ENCODE measurements at places on chromosomes 3 and 15.

DNA sequence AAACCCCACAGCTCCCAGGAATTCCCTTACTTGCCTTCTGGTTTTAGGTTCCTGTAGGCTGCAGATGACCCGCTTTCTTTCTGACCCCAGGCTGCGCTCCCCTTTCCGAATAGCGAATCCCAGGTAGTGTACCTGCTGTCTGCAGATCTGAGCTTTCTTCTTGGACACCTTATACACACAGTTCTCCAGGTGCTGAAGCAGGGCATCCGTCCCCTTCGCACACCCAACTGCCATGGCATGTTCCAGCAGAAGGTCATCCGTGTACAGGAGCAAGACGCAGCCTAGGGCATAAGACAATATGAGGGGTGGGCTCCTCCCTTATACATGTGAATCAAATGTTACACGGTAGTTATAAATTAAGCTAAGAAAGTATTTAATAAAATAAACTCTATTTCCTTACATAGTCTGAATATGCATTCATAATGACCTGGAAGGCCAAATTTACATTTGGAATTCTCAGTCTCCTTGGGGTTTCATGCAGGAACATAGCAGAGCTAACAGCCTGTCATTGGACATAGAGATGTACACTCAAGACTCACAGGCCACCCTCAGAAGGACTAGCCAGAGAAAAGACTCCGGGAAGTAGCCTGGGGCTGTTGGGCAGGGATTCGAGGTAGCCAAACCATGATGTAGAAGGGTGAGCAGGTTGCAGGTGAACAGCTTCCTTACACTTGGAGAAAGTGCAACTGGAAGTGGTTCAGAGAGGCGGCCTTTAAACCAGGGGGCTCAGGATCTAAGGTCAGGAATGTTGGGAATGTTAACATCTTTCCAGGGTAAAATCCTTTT lies 8.2 kb upstream of the DNAAF4 start:
- DNase-seq, result no peak

DNA sequence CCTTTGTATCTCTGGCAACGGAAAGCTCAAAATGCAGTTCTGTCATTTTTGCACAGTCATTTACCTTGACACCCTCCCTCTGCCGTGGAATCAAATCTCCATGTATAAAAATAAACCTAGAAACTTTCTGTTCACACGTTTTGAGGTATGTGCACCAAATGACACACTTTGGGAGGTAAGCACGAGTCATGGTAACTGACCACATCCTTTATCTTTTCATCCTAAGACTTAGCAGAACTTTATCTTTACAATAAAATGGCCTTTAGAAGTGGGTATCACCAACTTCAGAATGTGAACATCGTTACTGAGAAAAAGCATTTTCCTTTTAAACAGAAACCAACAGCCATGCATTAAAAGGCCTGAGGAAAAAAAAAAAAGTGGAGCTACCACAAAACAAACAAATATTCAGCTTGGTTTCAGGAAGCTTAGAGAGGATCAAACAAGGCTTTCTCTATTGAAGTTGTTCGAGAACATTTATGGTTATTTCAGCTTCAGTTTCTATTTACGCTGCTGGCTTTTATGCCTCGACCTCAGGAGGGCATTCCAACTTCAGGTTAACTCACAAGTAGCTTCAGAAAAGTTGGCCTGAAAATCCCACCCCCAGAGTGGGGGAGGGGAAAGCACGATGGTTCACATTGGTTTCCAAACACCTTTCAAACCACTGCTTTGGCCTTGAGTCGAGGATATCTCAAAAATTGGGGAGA lies 171.1 kb upstream of the ICE2 start:
- no peak for DNase-seq

GRCh38 chr3:122947196-122947595 lies 80.4 kb downstream of the SEMA5B start:
- no peak for DNase-seq

GRCh38 chr3:134618478-134619300 lies 32.1 kb downstream of the KY start:
- DNase-seq, result no peak

- DNase-seq, result no peak
Observed at GRCh38 chr3:2790266-2790815, 319.8 kb downstream of the IL5RA start.

Measured in cardiac septum (tissue), 1 donor.